Sigmoid colon (tissue), 7 donors: ENCODE measurements at places on chromosomes 6 and 20. TPM values are rescaled to one million over a fixed set of nuclear protein-coding genes. Genes with fewer than 3 reads are reported as not detected.

The FITM2 gene
- 6.7 TPM for total RNA-seq

The EEF1A2 gene
- total RNA-seq = 4.6 TPM

- no peak overlapping the region for H3K4me3 ChIP-seq
- no peaks in the 10 kb centered on the region for H3K4me1 ChIP-seq
- no peaks in the 10 kb centered on the region for H3K27me3 ChIP-seq
Measured at GRCh38 chr6:12182676-12183075, 107.5 kb upstream of the EDN1 start.

The KHDC1L gene
- total RNA-seq = not detected

DNA sequence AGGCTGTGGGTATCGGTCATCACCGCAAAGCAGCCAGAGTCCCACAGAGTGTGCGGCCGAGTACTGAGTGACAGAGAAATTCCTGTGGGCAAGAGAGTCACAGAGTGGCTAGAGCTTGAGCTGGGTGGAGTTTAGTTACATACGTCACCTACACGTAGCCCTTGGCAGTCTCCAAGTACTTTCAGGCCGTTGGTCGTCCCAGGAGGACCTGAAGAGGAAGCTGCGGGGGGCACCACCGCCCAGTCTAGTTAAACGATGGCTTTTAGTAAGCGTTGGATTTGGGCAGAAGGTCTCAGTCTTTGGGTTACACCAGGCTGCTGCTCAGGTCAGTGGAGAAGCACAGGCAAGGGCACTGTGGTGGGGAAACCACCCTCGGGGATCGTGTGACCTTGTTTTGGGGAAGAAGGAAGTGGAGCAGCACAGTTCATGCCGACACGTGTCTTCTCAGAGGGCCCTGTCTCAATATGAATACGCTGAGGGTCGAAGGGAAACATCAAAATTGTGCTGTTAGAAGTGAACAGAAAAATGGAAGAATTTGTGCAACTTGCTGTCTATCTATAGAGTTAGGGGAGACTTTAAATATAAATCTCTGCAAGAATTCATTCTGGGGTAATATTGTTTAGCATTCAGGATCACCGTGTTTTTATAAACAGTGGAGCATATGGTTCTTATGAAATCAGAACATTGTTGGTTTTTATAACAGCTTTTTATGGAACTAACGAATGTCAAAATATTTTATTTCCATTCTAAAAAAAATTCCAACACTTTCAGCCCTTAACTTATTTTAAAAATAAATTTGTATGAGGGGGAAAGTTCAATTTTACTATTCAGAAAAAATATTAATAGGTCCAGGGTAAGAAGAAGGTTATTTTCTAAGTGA, 28.6 kb downstream of the KIF25 start:
- H3K4me3 ChIP-seq = no peak overlapping the region
- H3K4me1 ChIP-seq = no peaks in the 10 kb centered on the region
- no peak overlapping the region for H3K27ac ChIP-seq
- DNase-seq = no peak
- no peaks in the 10 kb centered on the region for H3K36me3 ChIP-seq

GRCh38 chr6:33023536-33023935, 14.1 kb upstream of the HLA-DOA start:
- H3K36me3 ChIP-seq = no peaks in the 10 kb centered on the region
- peaks cover 12% of the 10 kb centered on the region for H3K4me1 ChIP-seq
- H3K27ac ChIP-seq = no peak overlapping the region
- no peak overlapping the region for H3K4me3 ChIP-seq
